Jurkat, Clone E6-1 (cell line): ENCODE measurements at places on chromosomes 2 and 18.

DNA sequence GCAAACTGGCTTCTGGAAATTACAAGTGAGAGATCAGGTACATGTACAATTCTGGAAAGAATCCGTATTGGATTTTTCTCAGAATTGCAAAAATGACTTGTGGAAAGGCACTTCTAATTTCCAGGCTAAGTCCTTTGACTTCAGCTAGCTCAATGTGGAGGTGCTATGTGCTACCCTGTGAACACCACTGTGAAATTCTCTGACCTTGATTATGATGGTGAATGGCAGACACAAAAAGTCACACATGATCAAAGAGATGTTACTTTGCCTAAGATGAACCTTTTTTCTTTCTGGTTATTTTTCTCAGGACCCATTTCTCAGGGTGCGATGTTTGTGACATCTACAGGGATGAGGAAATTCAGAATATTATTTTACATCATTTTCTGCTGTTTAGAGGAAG, 856.6 kb upstream of the VRK2 start:
- DNase-seq, result no peak

DNA sequence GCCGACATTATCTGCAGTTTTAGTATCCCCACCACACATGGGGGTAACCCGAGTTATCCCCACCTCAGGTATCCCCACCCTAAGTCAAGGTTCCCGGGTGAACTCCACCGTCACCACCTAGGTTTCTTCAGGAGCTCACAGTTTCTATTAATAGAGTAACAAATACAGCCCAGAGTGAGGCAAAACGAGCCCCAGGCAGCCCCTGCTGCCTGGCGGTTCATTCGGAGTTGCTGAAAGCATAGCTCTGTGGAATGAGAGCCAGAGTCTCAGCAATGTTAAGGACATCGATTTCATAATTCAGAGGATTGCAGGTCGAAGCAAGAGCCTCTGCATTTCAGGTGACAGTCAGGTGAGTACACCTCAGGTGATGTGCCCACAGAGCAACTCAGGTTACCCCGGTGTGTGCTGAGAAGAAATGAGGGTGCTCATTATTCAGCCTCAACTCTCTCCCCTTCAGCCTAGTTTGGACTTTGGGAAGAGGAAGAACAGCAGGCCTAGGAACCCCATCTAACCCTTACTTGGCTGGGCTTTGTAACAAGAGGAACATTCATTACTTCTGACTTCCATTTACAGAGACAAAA, 10.7 kb downstream of the SATB2 start:
- no peak for DNase-seq

DNA sequence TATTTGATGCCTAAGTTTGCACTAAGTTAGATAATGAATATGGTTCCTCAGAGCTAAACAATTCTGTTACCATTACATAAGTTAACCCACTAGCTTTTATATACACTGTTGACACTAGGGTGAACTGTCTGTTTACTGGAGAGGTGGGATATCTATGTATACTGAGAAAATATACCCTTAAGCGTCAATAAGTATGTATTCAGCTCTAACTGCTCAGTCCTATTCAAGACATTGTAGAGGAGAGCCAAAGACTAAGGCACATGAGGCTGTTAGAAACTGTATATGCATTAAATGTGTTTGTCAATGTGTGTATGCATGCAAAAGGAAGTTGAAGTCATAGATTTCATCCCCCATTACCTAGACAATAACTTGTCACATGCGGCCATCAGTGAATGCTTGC, 710.0 kb downstream of the TDRD15 start:
- no peak for DNase-seq

GRCh38 chr2:95391641-95392310, 10.7 kb upstream of the FAHD2A start:
- DNase-seq, result no peak

DNA sequence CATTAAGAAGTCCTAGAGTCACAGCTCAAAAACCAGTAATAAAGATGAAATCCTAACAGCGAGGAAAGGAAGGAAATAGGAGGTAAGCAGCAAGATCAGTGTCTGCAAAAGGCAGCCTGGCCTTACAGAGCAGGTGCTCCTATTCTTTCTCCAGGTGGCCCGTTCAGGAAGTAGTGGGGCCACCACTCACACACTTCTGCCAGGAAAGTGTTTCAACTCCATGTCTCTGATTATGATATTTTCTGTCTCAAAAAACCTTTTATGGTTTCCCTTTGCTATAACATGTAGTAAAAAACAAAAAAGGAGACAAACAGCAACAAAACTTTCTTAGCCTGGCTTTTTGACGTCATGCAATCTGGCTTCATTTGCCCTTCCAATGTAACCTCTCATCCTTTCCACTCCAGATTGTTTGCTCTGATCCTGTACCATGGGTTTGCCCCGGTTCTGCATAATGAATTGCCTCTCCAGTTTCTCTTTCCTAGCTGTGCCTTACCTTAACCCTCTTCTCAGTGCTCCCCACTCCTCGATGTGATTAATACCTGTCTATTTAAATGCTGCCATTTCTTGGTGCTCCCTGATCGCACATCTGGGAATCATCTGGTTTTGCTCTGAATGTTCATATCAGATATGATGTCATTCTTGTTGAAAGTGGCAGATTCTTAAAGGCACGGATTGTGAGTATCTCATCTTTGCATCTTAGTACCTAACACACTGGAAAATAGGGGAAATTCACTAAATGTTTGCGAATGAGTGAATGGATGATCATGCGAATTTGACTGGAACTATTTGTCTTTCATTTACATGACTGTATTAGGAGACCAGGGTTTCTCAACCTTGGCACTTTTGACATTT, 50.6 kb upstream of the PTPRM start:
- peak; percentile 1 for DNase-seq

GRCh38 chr2:59312967-59313940, 1072.1 kb upstream of the FANCL start:
- DNase-seq, result peak; percentile 70

DNA sequence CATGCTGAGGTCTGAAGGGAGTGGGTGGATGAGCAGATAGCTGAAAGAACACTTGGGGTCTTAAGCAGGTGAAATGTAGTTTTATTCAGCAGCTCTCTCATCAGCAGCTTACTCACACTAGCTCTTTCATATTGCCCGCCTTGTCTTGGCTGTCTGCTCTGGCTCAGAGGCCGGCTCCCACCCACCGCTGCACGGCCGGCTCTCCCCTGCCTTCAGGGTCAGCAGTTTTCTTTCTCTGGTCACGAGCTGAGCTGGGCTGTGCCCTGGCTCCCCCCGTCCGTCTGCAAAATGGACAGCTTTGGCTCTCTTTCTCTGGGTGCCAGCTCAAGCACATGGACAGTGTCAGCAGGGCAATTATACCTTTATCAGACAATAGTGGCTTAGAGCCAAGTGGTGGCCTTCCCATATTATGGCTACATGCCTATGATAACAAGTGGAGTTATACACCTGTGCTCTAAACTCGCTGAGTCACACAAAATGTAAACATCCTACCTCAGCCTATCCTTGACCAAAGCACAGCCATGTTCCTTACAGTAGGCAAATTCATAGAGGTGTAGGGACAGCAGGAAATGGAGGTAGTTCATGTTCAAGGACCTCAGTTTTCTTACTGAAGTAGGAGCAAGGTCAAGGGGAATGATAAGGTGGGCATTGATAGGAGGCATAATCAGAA, 224.8 kb downstream of the SOCS6 start:
- DNase-seq, result no peak

GRCh38 chr2:10477443-10478297, 29.5 kb upstream of the ODC1 start:
- no peak for DNase-seq

DNA sequence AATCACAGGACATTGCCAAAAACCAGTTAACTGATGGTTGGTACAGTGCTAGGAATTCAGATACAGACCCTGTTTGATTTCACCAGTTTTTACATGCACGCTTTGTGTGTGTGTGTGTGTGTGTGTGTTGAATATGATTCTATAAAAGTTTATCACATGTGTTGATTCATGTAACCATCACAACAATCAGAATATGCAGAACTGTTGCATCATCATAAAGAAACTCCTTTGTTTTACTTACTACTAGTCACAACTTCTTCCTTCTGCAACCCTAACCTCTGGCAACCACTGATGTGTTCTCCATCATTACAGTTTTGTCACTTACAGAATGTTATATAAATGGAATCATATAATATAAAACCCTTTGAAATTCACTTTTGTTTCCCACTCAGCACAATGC, 144.8 kb upstream of the CYP26B1 start:
- no peak for DNase-seq

DNA sequence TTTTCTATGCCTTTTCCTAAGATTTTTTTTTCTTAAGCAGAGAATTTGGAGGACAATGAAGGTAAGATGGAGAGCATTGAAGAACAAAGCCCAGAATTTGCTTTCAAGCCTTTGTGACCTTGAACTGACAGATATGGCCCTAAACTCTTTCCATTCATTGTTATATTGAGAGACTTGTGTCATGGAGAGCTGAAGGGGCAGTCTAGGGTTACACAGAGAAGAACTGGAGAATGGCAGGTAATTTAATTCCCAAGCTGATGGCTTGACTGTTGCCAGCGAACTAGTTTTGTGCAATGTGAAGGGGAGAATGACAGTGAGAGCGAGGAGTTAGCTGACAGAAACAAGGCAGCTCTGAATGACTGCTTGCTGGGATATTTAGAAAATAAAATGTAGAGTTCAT, 1344.2 kb downstream of the LRP1B start:
- no peak for DNase-seq

- DNase-seq, result no peak
Measured at GRCh38 chr18:33239298-33239697, 201.2 kb downstream of the CCDC178 start.

GRCh38 chr2:141925511-141925910, 205.3 kb downstream of the LRP1B start:
- no peak for DNase-seq

- no peak for DNase-seq
Measured at GRCh38 chr2:71853858-71854257, 293.8 kb downstream of the CYP26B1 start.

- no peak for DNase-seq
Measured at GRCh38 chr2:19462256-19462645, 103.8 kb upstream of the OSR1 start.

GRCh38 chr2:204008352-204008751, 71.8 kb downstream of the ICOS start:
- no peak for DNase-seq

DNA sequence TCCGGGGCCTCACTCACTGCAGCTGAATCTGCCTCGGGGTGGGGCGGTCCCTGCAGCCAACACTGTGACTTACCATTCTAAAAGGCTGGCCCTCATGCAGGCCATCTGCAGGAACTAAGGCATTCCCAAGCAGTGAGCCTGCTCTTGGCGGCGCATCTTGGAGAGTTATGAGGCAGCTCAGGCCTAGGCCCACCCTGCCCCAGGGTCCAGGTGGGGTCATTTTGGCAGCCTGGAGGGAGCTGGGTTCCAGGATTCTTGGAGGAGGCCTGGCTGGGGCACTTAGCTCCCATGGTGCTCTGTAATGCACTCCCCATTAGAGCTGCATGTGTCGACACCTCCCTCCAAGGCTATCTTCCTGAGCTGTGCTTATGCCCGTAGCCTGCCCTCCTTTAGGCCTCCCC, 14.8 kb upstream of the BIN1 start:
- no peak for DNase-seq

- no peak for DNase-seq
Measured at GRCh38 chr2:37656512-37657423, 14.7 kb downstream of the CDC42EP3 start.

GRCh38 chr2:83063511-83063910, 1395.6 kb downstream of the SUCLG1 start:
- no peak for DNase-seq

DNA sequence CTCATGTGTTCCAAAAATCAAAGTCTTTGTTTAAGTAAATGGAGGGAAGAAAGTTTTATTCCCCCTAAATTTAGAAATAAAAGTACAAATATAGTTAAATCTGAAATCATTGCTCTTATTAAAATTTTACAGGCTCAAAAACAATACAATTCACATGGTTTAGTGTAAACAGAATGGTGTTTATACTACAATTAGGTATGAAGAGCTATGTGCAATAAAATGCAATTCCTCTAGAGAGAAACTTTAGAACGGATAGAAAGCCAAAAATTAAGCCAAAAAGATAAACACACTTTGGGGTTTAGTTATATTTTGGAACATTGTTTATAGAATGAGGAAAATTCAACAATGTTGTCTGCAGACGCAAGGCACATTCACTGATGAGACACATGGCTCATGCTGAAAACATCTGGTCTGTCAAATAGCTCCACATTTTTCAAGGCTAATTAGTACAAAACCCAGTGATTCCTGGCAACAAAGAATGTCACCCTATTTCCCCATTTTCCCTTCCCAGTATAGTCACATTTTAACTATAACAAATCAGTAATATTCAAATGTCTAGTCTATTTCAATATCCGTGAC, 103.3 kb downstream of the EXOC6B start:
- no peak for DNase-seq

GRCh38 chr18:808086-808485, 4.0 kb downstream of the YES1 start:
- no peak for DNase-seq

DNA sequence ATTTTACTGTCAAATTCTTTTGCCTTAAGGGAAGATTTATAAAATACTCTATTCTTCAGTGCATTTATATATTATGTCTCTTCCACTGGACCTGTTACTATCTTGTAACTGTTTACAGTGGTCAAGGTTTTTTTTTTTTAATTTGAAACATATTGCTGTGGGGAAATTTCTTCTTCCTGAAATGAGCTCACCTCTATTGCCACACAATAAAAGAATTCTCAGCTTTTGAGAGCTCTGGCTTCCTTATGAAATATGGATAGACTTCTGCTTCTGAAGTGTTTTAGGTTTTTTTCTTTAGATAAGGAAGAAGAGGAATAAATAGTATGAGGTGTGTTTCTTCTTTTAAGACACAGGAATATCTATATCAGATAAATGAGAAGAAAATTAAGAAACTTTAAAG, 7.7 kb downstream of the VRK2 start:
- no peak for DNase-seq

- DNase-seq, result no peak
Measured at GRCh38 chr2:180910831-180911665, 69.4 kb upstream of the UBE2E3 start.

DNA sequence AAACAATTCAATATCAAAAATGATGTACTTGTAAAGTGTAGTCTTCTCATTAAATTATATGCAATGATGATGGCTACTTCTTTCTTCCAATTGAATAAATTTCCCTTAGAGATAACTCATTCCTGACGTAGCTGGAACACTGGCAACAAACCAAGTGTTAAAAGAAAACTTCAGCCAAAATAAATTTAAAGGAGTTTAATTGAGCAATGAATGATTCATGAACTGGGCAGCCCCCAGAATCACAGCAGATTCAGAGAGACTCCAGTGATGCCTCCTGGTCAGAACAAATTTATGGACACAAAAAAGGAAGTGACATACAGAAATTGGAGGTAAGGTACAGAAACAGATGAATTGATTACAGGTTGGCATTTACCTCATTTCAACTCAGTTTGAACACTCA, 276.5 kb downstream of the DSC3 start:
- DNase-seq, result no peak

- DNase-seq, result no peak
Measured at GRCh38 chr2:10534514-10535250, 86.6 kb upstream of the ODC1 start.
